Activated B cell treated with CpG ODN at 0.5 μM for 24 hours (primary cell): ENCODE measurements at places on chromosomes 5 and 9. TPM values are rescaled to one million over a fixed set of nuclear protein-coding genes. Genes with fewer than 3 reads are reported as not detected.

DNA sequence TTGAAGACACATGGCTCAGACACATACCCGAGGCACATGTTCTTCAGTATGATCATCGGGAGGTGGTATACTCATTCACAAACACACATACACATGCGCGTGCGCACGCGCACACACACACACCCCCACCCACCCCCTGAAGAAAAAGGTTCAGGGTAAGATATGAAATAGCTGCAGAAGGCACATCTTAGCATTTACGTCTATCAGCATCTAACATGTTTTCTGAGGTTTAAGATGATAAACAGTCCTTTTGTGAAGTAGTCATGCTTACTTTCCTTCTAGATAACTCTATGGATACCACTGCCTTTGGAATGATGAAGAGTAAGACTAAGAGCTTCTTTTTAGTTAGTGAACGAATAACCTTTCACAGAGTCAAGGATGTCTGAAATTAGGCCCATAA lies 105.1 kb upstream of the GNA14 start:
- no peak for DNase-seq
- no peaks in the 10 kb centered on the region for H3K36me3 ChIP-seq
- H3K4me1 ChIP-seq, result no peaks in the 10 kb centered on the region
- no peaks in the 10 kb centered on the region for H3K27me3 ChIP-seq
- no peak overlapping the region for H3K27ac ChIP-seq
- no peak overlapping the region for H3K4me3 ChIP-seq

- H3K4me3 ChIP-seq, result no peak overlapping the region
- DNase-seq, result no peak
These were observed 117.6 kb downstream of the CHSY3 start for GRCh38 chr5:130021876-130022275.

GRCh38 chr5:144142139-144142823 lies 28.2 kb downstream of the YIPF5 start:
- no peak overlapping the region for H3K4me3 ChIP-seq
- peak overlapping the region; percentile 74 for H3K27ac ChIP-seq
- H3K4me1 ChIP-seq, result peaks cover 17% of the 10 kb centered on the region
- no peaks in the 10 kb centered on the region for H3K27me3 ChIP-seq
- H3K36me3 ChIP-seq, result no peaks in the 10 kb centered on the region
- no peak for DNase-seq

GRCh38 chr9:74431467-74431866 lies 65.7 kb upstream of the RORB start:
- no peaks in the 10 kb centered on the region for H3K27me3 ChIP-seq
- H3K36me3 ChIP-seq, result no peaks in the 10 kb centered on the region
- no peaks in the 10 kb centered on the region for H3K4me1 ChIP-seq

- no peaks in the 10 kb centered on the region for H3K27me3 ChIP-seq
- H3K4me1 ChIP-seq, result no peaks in the 10 kb centered on the region
- no peaks in the 10 kb centered on the region for H3K36me3 ChIP-seq
- no peak overlapping the region for H3K4me3 ChIP-seq
- DNase-seq, result no peak
These were observed 595.3 kb downstream of the PSAT1 start for GRCh38 chr9:78892182-78892581.

DNA sequence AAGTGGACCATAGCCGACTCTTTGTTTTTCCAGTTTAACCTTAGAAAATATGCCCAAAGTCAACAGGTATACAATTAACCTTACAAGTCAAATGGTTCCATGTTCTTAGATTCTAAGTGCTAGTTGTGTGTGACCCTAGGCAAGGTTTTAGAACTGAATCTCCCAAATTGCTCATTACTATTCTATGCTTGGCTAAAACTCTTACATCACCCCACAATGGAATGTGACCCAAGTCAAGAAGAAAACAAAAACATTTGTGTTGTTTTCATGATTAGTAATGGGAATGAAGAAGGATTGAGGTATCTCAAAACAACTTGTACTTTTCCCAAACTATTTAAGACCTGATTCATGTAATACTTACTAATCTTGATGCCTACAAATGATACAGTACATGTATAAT lies 159.2 kb downstream of the ARRDC3 start:
- H3K4me3 ChIP-seq, result no peak overlapping the region
- no peaks in the 10 kb centered on the region for H3K27me3 ChIP-seq
- DNase-seq, result no peak
- H3K27ac ChIP-seq, result no peak overlapping the region

GRCh38 chr5:148639081-148639480 lies 15.2 kb downstream of the HTR4 start:
- peaks cover 10% of the 10 kb centered on the region for H3K27me3 ChIP-seq
- DNase-seq, result no peak
- no peak overlapping the region for H3K4me3 ChIP-seq
- H3K4me1 ChIP-seq, result no peaks in the 10 kb centered on the region

GRCh38 chr5:143516249-143516648 lies 112.8 kb upstream of the NR3C1 start:
- H3K36me3 ChIP-seq, result no peaks in the 10 kb centered on the region
- DNase-seq, result no peak
- no peak overlapping the region for H3K27ac ChIP-seq

- H3K4me1 ChIP-seq, result no peaks in the 10 kb centered on the region
- no peaks in the 10 kb centered on the region for H3K36me3 ChIP-seq
- no peaks in the 10 kb centered on the region for H3K27me3 ChIP-seq
- H3K4me3 ChIP-seq, result no peak overlapping the region
These were observed 1753.5 kb downstream of the EFNA5 start for GRCh38 chr5:105917189-105917588.

DNA sequence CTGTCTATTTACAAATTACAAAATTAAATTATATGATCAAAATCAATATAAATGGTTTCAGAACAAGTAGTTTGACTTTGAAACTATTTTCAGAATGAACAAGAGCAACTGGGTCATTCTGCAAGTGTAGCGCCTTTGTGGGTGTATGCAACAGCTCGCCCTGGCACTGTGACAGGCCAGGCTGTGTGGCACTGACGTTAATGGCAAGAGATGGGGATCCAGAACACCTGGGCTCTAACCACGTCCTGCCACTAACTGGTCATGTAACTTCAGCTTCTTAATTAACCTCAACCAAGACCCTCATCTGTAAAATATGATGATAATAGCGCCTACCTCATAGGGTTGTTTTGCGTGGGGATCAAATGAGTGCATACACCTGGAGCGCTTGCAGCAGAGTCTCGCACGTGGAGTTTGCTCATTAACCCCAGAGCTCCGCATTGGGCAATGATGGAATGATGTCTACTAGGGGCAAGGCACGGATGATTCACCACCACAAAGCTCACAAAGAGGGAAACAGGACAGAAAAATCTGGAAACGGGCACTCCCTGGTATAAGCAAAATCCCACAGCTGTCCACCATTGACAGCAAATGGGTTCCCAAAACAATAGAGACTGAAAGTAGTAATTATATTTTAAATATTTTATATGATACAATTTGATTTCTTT lies 639.4 kb downstream of the SEMA5A start:
- H3K4me3 ChIP-seq, result no peak overlapping the region
- no peak for DNase-seq
- H3K27me3 ChIP-seq, result no peaks in the 10 kb centered on the region

SLCO6A1 gene
- not detected in 2 replicates for total RNA-seq

LTC4S gene
- 2.6 and 2.7 TPM in 2 replicates for total RNA-seq
